HL-60 (cell line): ENCODE measurements at places on chromosomes 5 and 9.

DNA sequence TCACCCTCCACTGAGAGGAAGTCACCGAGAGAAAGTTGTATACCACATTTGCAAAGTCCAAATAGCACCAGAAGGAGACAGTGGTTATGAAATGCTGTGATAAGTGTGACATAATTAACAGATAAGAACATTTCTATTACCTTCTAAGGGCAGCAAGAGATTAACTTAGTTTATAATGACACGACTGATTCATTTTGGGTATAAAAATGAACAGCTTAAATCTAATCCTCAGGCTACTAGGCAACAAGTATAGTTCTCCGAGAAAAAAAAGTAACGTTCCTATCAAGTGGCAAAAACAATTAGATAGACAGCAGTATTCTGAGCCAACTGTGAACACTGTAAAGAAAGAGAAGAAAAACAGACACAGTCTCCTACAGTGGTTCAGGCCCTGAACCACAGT lies 431.2 kb upstream of the GRAMD2B start:
- DNase-seq = no peak

GRCh38 chr5:173289372-173289771 lies 38.8 kb downstream of the STC2 start:
- DNase-seq = no peak

DNA sequence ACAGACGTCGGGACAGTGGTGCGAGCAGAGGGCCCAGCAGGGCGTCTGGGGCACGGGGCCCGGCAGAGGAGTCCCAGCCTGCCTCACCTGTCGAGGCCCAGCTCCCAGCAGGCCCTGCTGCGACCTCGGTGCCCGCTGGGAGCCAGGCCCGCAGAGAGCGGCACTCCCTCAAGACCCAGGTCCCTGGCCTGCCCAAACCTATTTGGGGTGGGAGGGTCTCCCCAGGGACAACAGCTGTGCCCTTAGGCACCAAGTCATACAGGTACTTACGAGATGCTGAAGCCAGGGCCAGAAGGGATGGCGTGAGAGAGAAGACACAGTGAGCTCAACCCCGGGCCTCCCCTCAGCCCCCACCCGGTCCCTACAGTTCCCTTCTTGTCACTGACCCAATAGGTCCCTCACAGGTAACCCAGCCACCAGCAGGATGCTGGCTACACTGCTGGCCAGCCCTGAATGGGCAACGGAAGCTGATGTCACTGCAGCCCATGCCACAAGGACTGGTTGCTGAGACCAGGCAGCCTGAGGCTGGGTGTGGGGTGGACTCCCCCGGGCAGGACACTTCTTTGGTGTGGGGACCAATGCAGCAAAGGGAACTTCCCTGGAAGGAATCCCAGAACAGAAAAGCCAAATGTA lies 3.7 kb downstream of the NSMF start:
- DNase-seq = no peak

DNA sequence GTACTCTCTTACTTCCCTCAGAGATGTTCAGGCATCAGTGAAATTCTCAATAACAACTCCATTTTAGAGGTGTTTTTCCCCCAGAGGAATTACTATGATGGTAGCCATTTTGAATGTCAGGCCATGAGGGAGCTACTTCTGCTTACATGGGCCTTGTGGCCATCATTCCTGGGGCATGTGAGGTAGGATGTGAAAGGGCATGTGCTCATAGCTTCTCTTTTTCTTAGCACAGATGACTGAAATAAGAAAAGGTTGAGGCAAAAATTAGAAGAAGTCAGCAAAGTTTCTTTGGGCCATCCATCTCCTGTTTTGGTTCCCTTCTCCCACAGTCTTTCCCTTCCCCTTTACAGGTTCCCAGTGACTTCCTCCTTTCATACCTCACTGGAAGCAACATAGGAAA lies 68.8 kb downstream of the FEM1C start:
- no peak for DNase-seq

GRCh38 chr5:161009194-161009593 lies 157.2 kb upstream of the ATP10B start:
- DNase-seq = no peak

DNA sequence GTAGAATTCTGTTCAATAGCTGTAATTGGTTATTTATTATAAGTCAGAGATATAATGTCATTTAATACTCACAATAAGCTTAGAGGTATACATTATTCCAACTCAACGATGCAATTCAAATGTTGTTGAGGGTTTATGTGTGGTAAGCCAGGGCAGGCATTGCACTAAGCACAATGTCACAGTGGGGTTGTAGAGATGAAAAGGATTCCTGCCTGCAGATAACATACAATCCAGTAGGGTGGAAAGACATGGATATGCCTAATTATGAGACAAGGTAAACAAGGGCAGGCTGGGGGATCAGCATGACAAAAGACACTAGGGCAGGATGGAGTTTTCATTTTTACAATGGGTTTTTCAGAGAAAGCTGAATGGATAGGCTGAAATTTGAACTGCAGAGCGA lies 98.7 kb upstream of the PALM2AKAP2 start:
- no peak for DNase-seq

GRCh38 chr5:53253421-53253871 lies 143.9 kb upstream of the MOCS2 start:
- no peak for DNase-seq

DNA sequence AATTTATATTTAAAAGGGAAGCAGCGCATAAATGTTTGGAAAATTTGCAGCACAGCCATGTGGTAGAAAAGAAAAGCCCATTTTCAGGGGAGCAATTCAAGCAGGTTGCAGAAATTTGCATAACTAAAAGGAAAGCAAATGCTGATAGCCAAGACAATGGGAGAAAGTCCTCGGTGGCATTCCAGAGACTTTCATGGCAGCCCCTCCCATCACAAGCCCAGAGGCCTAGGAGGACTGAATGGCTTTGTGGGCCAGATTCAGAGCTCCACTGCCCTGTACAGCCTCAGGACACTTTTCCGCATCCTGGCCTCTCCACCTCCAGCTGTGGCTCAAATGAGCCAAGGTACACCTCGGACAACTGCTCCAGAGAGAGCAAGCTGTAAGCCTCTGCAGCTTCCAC lies 462.9 kb downstream of the CDK5RAP2 start:
- DNase-seq = no peak

DNA sequence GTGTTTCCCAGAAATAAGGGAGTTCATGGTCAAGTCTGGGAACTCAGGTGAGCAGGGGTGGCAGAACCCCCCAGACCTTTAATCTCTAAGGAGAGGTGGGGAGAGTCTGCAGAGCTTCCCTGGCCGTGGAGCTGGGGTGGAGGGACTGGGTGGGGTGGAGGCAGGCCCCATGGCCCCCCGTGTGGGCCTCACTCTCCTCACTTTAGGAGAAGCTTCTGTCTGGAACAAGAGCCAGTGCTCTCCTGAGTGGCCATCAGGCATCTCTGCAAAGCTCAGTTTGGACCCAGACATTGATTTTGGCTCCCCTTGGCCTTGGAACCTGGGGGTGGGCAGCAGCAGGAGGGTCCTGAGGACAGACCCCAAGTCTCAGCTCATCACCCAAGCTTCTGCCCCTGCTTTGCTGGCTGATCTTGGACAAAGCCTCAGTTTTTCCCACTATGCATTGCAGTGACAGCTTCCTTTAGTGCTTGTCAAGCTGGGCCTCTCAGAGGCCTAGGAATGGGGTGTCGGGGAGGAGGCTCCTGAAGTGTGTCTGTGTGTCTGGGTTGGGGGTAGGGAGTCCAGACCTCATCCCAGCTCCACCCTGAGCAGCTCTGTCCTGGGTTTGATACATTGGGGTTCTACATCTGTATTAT lies 3.5 kb upstream of the GBGT1 start:
- no peak for DNase-seq

GRCh38 chr5:96857924-96858323 lies 18.4 kb upstream of the ERAP2 start:
- DNase-seq = no peak

GRCh38 chr5:94983861-94984535 lies 300.9 kb downstream of the MCTP1 start:
- DNase-seq = no peak

- no peak for DNase-seq
Measured at GRCh38 chr5:86909418-86910295, 291.9 kb downstream of the COX7C start.

GRCh38 chr5:51159606-51160005 lies 223.6 kb upstream of the ISL1 start:
- DNase-seq = no peak

DNA sequence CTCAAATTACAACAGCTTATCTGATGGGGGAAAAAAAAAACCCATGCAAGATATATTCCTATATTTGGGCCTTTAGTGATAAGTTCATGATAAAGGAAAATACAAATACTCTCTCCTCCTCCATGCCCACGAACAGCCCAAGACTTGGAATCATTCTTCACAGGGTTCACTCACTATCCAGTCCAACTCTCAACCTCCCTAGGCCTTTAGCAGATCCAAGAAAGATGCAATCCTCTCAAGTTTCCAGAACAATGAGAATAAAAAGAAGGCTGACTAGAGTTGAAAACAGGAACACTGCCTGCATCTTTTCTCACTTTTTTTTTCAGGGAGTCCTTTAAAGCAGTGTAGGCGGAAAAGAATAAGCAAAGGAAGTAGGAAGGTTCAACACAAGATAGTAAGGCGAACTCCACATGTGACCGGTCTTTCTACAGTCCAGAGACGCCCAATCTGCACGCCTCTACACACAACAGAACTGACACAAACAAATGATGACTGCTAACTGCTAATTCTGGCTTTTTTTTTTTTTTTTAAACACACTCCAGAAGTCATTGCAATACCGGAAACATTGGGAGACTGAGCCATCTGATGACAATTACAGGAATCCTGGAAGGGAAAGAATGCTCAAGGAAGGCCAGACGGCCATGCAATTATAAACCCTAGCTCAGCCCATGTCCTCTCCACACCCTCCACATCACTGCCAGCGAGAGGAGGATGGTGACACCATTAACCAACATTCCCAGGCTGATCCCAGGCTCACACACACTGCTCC lies 75.4 kb downstream of the BNC2 start:
- no peak for DNase-seq

GRCh38 chr9:38443181-38443580 lies 18.9 kb upstream of the IGFBPL1 start:
- no peak for DNase-seq

DNA sequence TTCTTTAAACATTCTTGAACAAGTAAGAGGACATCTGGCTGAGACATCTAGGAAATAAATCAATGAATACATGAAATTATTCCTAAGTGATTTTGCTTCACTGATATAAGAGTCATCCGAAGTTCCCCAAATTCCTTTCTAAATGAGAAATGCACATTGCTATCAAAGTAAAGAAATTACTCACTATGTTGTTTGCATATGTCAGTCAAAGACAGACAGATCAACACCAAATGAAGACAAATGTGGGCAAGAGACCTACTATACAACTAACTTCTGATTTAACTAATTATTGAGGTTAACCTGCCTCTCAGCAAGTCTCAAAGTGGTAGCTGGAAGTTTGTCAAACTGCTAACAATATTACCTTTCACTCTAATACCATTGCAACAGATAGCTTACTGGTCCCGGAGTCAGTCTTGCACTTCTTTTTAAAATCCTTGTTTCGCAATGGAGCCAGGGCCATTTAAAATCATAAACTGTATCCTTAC lies 13.2 kb downstream of the TUT7 start:
- peak; percentile 29 for DNase-seq

- no peak for DNase-seq
Measured at GRCh38 chr5:165224366-165225045, 1719.1 kb downstream of the MAT2B start.

- no peak for DNase-seq
Measured at GRCh38 chr5:37506722-37507121, 127.6 kb downstream of the WDR70 start.

DNA sequence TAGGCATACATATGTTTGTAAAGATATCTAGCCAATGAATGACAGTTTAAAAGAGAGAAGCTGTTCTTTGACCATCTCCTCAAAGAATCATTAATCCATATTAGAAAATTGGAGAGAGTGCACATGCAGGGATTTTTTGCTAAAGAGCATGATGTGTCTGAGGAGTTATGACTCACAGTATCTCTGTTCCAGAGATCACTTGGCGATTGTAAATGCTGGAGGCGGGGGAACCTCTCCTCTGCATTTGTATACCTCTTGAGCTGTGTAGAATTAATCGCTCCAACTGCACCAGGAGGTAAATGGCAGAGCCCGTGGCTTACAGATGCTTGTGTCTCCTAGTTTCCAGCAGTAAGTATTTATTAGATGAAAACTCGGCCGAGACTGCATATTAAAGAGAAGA lies 3.6 kb upstream of the SPATA31D1 start:
- no peak for DNase-seq

DNA sequence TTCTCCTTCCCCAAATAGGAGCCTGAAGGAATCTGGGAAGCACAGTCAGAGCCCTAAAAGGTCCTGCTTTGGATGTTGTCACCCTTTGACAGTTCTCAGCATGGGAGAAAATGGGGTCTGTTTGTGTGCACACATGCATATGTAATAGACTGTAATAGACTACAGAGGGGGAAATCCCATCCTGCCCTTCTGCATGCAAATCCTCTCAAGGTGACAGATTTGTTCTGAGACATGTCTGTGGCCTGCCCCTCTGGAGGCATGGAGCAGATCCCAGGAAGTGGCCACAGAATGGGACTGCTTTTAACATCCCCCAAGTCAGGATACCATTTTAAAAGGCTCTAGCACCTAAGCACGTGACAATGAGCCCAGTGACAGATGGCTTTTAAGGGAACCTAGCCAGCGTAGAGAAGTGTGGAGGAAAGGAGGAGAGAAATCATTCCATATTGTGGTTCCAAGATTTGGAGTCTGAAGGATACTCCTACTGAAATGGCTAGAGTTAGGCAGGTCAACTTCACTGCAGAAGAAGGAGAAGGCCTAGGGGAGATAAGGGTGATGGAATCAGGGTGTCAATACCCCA lies 483.5 kb downstream of the SPOCK1 start:
- no peak for DNase-seq

GRCh38 chr9:21904371-21904770 lies 89.8 kb downstream of the CDKN2A start:
- no peak for DNase-seq

GRCh38 chr5:68777135-68777534 lies 316.7 kb upstream of the SLC30A5 start:
- no peak for DNase-seq

- peak; percentile 90 for DNase-seq
Measured at GRCh38 chr9:136088939-136089696, 6.0 kb downstream of the NACC2 start.

DNA sequence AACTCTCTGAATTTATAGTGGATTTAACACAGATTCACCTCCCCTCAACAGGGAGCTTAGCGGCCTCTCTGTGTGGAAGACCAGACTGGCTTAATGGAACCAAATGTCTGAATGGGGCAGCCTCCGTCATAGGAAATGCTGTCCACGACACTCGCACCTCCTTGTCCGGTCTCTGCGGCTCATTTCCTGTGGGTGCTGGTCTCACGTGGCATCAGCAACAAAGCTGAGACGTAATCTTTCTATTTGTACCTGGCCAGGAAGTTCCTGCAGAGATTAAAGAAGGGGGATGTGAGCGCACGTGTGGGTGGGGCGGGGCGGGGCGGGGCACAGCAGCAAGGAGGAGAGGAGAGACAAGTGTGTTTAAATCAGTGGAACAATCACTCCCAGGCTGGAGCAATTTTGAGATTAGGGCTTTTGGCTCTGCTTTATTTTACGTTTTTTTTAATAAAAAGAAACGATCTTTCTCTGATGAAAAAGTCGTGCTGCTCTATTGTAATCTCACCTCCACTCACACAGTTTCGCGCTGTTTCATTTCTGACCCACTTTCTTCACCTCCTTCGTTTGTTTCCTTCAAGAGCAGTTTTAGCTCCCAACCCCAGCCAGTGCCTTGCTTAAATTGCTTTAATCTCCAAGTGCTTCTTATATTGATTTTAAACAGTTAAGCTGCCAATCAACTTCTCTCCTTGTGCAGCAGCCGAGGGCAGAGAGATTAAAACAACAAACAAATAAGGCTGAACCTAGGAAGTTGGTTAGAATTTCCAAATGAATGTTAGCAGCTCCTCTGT lies 132.2 kb upstream of the ASTN2 start:
- DNase-seq = no peak
